ENCODE measurements at places on chromosomes 11 and 22. TPM values are rescaled to one million over a fixed set of nuclear protein-coding genes. Genes with fewer than 3 reads are reported as not detected.

IGF2 gene
- 8.8 TPM for total RNA-seq

PIH1D2 gene
- 1.3 TPM for total RNA-seq

BEST1 gene
- 9.6 TPM for total RNA-seq

GLB1L2 gene
- 4.9 TPM for total RNA-seq

PARVG gene
- total RNA-seq, result 65.9 TPM

MS4A6E gene
- total RNA-seq, result not detected

APOBEC3B gene
- 0.52 TPM for total RNA-seq

RTN4RL2 gene
- total RNA-seq, result 3.2 TPM

RFPL2 gene
- total RNA-seq, result not detected

DNA sequence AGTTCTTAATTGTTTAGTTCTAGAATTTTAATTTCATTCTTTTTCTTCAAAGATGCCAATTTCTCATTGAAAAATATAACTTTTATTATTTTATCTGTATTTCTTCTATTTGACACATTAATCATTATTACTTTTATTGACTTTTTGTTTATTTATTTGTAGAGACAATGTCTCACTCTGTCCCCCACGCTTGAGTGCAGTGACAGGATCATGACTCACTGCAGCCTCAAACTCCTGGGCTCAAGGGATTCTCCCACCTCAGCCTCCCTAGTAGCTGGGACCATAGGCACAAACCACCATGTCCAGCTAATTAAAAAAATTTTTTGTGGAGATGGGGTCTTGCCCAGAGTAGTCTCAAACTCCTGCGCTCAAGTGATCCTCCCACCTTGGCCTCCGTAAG lies 30.3 kb upstream of the FBLN1 start:
- no peaks in the 10 kb centered on the region for H3K36me3 ChIP-seq
- DNase-seq, result peak; percentile 2
- H3K27ac ChIP-seq, result no peak overlapping the region
- H3K27me3 ChIP-seq, result peaks cover 4% of the 10 kb centered on the region
- H3K4me1 ChIP-seq, result no peaks in the 10 kb centered on the region
- no peak overlapping the region for H3K4me3 ChIP-seq

DNA sequence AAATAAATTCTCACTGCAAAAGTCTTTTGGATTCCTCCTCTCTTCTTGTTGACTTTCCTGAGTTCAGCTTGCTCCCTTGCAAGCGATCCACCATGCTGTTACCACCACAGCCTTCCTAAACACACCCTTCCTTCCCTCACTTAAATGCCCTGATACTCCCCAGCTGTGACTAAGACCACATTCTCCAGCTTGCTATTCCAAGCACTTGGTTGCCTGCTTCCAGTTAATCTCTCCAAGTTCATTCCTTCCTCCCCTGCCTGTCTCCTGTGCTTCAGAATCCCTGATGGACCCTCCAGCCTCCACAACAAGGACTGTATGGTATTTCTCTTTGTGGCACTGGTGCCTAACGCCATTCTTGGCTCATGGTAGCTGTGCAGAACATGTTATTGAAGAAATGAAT lies 603.9 kb upstream of the CADM1 start:
- no peak overlapping the region for H3K4me3 ChIP-seq
- H3K27me3 ChIP-seq, result no peaks in the 10 kb centered on the region
- H3K4me1 ChIP-seq, result no peaks in the 10 kb centered on the region
- H3K27ac ChIP-seq, result no peak overlapping the region
- DNase-seq, result no peak

DNA sequence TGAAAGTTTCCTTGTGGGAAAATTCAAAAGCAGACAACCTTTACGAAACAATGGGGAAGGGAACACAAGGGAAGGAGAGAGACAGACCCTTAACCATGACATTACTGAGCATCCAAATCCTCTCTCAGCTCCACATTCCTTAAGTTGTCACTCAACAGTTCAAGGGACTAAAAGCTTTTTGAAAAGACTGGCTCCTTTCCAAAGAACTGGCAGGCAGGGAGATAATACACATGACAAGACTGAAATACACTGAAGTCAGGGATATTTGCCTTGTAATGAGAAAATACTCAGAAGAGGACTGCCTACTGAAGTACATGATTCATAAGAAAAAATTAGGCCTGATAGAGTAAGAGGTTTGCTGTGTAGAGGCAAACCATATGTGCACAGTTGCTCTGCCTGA lies 69.1 kb downstream of the SMCO4 start:
- no peak for DNase-seq
- no peaks in the 10 kb centered on the region for H3K4me1 ChIP-seq

DNA sequence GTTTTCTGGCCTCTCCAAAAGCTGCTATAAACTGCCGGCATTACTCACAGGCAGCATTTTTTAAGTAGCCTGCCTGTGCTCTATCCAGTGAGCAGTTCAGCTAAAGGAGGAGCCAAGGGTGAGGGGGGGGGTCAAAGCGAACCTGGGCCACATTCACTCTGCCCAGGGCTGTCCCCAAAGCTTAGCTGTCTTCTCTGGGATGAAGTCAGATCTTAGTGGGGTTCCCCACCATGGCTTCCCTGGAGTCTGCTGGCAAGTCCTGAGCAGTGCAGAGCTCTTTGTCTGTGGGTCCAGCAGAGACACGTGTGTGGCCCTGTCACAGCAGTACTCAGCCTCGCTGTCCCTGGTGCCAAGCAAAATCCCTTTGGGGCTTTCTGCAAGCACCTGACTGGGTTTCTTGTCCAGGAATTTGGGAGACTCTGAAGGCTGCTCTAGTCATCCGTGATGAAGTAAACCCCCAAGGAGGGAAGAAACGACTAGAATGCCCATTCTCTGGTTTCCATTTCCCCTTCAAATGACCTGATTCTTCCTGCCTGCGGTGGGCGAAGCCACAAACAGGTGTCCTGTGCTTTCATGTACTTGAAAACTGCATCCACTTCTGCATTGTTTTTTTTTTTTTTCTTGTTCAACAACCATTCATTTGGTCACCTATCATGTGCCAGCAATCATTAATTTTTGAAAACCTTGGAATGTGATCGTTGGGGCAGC lies 2.6 kb downstream of the KCNJ5 start:
- H3K27ac ChIP-seq, result peak overlapping the region; percentile 44
- H3K4me1 ChIP-seq, result peaks cover 43% of the 10 kb centered on the region
- no peak for DNase-seq
- H3K36me3 ChIP-seq, result no peaks in the 10 kb centered on the region

DNA sequence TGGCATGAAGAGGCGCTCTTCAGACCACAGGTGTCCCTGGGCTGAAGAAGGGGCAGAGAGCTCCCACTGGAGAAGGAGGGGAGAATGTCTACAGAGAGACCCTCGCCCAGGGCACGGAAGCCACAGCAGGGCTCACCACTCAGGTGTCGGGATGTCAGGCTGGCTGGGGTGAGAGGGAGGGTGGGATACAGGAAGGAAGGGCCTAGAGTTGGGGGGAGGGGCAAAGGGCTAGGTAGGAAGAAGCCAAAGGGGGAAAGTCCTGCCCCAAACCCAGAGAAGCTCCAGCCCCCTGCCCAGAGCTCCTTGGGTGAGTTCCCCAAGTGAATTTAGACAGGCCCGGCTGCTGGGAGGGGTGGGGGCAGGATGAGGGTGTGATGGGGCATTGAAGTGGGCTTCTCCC lies 232.0 kb downstream of the CEP164 start:
- no peak overlapping the region for H3K27ac ChIP-seq
- DNase-seq, result peak; percentile 28
- no peak overlapping the region for H3K4me3 ChIP-seq

DNA sequence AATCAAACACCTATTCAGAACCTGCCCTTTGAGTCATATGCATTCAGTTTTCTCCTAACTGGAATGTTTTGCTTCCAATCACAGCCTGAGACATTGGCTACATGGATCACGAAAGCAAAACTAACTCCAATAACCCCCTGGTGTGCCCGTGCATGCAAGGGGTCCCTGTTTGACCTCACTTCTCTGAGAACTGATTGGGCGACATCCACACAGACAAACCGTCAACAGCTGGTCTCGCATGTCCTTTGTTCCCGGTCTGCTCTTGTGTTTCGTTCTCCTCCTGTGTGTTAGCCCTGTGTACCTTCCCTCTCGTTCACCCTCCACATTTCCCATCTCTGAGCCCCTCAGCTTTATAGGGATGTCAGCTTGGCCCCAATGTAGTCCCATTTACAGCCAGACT lies 67.2 kb upstream of the TTC12 start:
- H3K4me3 ChIP-seq, result no peak overlapping the region
- no peak for DNase-seq
- H3K27me3 ChIP-seq, result no peaks in the 10 kb centered on the region
- H3K36me3 ChIP-seq, result no peaks in the 10 kb centered on the region
- no peak overlapping the region for H3K27ac ChIP-seq

DNA sequence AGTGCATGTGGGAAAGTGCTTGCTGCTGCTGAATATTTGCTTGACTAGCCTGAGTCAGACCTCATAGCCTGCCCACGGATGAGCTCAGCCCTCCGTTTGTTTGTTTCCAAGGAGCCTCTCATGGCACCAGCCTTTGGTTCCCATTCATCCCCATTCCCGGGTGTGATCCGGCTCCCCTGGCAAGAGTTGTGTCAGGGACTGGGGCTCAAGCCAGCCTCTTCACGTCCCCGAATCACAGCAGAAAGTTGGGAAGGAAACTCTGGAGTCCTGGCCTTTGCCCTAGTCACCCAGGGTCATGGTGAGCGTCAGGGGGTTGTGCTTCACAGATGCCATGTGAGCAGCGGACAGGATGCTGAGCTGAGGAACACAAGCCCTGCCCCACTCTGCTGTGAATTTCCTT lies 13.8 kb downstream of the SEC14L3 start:
- no peak overlapping the region for H3K4me3 ChIP-seq
- H3K4me1 ChIP-seq, result no peaks in the 10 kb centered on the region
- no peaks in the 10 kb centered on the region for H3K27me3 ChIP-seq
- H3K36me3 ChIP-seq, result no peaks in the 10 kb centered on the region

GRCh38 chr22:49855251-49855911 lies 1.7 kb downstream of the ZBED4 start:
- peak overlapping the region; percentile 80 for H3K4me3 ChIP-seq
- peaks cover 1% of the 10 kb centered on the region for H3K27me3 ChIP-seq
- peak; percentile 58 for DNase-seq
- peaks cover 17% of the 10 kb centered on the region for H3K4me1 ChIP-seq
- no peaks in the 10 kb centered on the region for H3K36me3 ChIP-seq
- peak overlapping the region; percentile 78 for H3K27ac ChIP-seq

DNA sequence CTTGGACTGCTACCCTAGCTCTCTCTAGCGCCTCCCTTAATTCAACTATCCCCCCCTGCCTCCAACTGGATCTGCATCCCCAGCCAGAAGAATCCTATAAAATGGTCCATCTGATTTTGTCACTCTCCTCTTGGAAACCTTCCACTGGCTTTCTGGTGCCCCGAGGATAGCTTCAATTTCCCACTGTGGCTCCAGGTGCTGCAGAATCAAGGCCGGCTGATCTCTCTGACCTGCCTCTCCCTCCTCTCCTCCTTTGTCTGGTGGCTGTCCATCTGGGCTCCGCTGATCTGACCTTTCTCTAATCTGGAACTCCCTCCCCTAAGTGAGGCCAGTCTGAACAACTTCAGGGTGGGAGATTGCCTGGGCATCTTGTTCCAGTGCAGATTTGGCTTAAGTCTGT lies 6.1 kb upstream of the GRK3 start:
- DNase-seq, result no peak
- no peak overlapping the region for H3K4me3 ChIP-seq
- no peak overlapping the region for H3K27ac ChIP-seq

DNA sequence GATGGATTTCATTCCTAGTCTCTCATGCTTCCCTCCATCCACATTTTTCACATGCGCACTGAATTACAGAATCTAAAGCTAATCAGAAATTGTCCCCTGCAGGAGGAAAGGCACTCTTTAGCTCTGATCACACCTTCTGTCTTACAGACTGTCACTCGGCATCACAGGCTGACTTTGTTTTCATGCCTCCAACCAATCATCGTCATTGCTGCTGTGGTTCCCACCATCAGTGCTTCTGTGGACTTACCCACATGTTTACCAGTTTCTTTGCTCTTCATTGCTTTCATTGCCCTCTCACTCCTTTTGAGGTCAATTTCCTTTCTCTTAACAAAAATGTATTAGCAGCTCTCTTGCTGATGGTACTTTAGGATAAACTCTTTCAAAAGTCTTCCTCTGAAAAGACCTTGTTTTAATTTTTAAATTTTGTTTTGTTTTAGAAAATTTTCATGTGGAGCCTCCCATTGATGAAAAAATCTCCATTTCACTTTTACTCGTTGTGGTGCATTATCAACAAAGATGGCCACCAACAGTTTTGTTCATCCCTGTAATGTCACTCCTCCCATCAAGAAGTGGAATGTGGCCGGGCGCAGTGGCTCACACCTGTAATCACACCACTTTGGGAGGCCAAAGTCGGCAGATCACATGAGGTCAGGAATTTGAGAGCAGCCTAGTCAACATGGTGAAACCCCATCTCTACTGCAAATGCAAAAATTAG lies 20.2 kb upstream of the TREH start:
- H3K27me3 ChIP-seq, result no peaks in the 10 kb centered on the region
- no peaks in the 10 kb centered on the region for H3K36me3 ChIP-seq
- H3K27ac ChIP-seq, result no peak overlapping the region
- DNase-seq, result no peak

DNA sequence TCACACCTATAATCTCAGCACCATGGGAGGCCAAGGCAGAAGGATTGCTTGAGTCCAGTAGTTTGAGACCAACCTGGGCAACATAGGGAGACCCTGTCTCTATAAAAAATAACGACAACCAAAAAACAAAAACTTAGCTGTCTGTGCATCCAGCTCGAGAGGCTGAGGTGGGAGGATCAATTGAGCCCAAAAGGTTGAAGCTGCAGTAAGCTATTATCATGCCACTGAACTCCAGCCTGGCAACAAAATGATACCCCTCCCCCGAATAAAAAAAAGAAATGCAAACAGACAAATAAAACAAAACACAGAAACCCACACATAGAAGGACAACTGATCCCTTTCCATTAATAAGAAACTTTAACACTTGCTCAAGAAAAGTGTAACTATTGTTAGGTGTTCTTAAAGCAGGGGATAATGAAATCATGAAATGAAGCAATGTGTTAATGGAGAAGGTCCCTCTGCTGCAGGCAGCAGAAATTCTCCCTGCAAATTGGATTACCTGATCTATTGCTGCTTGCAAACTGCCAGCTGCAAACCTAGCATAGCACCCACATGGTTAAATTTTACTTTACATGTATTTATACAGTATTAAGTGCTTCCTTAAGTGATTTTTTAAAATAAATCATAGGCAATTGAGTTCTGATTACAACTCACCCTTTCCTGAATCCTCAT lies 226.3 kb downstream of the SBF2 start:
- H3K4me3 ChIP-seq, result no peak overlapping the region
- no peaks in the 10 kb centered on the region for H3K27me3 ChIP-seq
- no peaks in the 10 kb centered on the region for H3K4me1 ChIP-seq
- DNase-seq, result no peak

GRCh38 chr22:25754527-25755202 lies 12.7 kb downstream of the MYO18B start:
- H3K4me3 ChIP-seq, result no peak overlapping the region
- no peaks in the 10 kb centered on the region for H3K27me3 ChIP-seq
- DNase-seq, result no peak
- H3K27ac ChIP-seq, result no peak overlapping the region
- H3K36me3 ChIP-seq, result no peaks in the 10 kb centered on the region

DNA sequence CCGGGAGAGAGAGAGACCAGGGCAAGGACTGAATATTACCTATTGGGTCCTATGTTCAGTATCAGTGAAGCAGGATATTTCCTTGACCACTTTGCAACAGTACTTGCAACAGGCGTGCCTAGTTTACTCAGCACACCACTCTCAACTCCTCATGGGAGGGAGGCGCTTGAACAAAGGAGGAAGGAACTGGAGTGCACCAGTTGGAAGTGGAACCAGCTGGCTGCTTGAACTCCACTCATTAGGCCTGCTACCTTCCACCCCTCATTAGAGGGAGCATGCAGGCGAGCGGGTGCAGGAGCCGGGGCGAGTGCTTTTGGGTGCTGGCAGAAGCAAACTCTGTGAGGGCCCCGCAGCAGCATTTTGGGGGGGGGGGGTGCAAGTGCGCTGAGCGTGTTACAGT lies 1369.6 kb upstream of the RAG2 start:
- H3K4me3 ChIP-seq, result no peak overlapping the region
- no peaks in the 10 kb centered on the region for H3K27me3 ChIP-seq
- H3K36me3 ChIP-seq, result no peaks in the 10 kb centered on the region
- H3K27ac ChIP-seq, result no peak overlapping the region
- DNase-seq, result no peak

Data from upper lobe of right lung (tissue), 1 donor.